ENCODE measurements at places on chromosomes 4 and X.

DNA sequence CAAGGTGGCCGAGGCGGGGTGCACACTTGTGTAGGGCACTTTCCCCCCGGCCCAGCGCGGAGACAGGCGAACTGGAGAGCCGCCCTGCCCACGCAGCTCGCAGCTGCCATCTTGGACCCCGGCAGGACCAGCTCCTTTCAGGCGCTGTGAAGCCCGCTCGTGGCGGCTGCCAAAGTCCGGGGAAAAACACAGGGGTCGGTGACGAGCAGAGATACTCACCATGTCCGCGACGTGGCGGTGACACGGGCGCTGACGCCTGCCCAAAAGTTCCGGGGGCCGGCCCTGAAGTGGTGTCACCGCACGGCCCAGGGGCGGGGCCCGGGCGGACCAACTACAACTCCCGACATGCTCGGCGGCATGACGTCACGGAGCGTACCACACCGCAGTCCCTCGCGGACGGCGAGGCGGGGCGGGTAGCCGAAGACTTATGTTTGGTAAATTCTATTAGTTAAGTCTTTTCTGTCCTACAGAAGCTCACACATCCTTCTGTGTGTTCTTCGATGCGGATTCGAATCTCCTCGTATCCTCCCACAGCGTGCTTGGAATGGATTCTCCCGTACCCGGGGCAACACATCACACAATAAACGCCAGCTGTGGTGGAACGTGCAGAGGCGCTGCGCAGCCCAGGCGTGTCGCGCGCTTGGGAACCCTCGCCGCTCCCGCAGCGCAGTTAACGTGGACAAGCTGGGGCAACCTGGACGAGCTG, at the start of gene UFSP2:
Gene UFSP2 (minus strand): TSS at position 318 of the 706 bp plus-strand sequence. CDS start 96 bp downstream, at position 222.
- H3K27ac ChIP-seq = peak within 1 kb of the TSS; percentile 100
- DNase-seq = peak; percentile 73
- H3K27me3 ChIP-seq = peaks cover 6% of the 10 kb centered on the region
- peaks cover 4% of the 10 kb centered on the region for H3K36me3 ChIP-seq
- H3K4me3 ChIP-seq = peak within 1 kb of the TSS; percentile 88
- peaks cover 10% of the 10 kb centered on the region for H3K4me1 ChIP-seq

DNA sequence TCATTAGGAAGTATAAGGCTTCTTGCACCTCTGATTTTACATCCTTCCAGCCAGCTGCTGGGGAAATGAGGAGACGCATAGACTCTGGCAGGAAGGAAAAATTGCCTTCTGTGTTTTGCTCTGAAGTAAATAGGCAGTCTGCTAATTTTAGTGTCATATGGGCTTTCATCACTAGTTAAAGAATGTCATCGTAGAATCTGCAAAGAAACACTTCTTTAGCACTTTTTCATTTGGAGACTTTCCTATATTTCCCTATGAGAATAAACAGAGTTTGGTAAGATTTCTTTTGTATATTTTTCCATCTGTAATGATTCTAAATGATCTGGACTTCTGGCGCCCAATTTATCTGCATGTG, 3.3 kb downstream of the ADGRL3 start:
- no peak overlapping the region for H3K27ac ChIP-seq
- H3K4me1 ChIP-seq = peaks cover 24% of the 10 kb centered on the region
- no peak for DNase-seq
- H3K36me3 ChIP-seq = no peaks in the 10 kb centered on the region

DNA sequence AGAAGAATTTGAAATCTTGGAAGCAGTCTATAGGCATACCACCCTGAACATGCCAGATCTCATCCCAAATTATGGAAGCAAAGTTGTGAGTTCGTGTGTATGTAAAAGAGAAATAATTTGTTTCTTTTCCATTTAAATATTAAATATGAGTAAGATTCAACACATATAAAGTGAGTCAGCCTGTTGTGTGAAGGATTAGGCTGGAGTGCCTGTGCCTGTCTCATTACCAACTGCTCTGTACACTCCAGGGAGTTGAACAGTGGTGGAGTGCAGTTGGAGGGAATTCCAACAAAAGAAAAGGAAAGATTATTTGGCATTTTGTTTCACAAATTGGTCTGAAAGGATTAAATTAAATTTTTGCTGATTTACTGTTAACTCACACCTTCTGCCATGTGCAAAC, 435.6 kb downstream of the FAT4 start:
- no peaks in the 10 kb centered on the region for H3K36me3 ChIP-seq
- no peaks in the 10 kb centered on the region for H3K27me3 ChIP-seq
- no peak overlapping the region for H3K27ac ChIP-seq
- H3K4me1 ChIP-seq = peaks cover 2% of the 10 kb centered on the region
- DNase-seq = no peak

DNA sequence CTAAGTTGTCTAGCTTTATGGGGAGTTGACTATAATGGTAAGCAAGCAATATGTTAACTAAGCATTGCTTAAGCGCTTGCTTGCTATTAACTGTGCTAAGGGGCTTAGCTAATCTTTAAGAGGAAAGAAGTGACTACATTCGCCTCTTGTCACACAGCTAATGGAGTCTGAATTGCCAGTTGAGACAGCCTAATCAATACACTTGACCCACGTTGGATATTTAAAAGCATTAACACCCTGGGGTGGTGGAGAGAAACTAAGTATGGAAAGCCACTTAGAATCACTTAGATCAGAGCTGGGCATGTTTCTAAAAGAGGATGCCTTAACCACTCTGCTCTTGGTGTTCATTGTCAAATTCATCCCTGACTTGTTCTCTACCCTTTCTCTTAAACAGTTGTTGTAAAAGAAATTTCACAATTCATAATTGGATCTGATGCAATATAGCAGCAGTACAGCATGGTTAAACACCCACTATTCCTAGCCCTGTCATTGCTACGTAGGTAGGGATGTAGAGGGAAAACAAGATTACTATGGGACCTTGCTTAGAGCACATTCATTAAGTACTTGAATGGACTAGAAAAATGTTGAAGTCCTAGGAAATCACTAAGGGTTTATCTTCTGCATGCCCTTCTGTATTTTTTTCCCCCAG, 3.5 kb downstream of the ZAR1 start:
- peaks cover 10% of the 10 kb centered on the region for H3K4me1 ChIP-seq

GRCh38 chr4:6470502-6471306, 1.7 kb downstream of the PPP2R2C start:
- DNase-seq = peak; percentile 23
- no peaks in the 10 kb centered on the region for H3K36me3 ChIP-seq
- H3K4me3 ChIP-seq = peak overlapping the region; percentile 61
- H3K27me3 ChIP-seq = peaks cover 77% of the 10 kb centered on the region
- H3K4me1 ChIP-seq = peaks cover 3% of the 10 kb centered on the region

DNA sequence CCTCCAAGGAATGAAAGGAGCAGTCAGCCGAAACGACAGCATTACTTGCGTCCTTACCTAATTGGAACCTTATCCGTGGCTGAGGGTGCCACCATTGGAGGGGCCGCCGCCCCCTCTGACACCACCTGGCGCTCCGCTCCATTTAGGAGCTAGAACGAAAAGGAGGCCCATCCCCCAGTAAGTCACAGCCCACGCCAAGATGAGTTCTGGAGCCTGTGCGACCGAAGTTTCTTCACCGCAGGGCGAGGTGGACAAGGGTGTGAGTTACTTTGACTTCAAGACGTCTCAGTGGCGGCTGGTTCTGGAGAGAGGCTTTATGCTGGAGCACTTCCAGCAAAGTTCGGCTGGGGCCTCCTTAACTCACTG, 729 bp upstream of the IRF2 start:
- H3K4me1 ChIP-seq = peaks cover 29% of the 10 kb centered on the region
- no peaks in the 10 kb centered on the region for H3K36me3 ChIP-seq
- DNase-seq = no peak

DNA sequence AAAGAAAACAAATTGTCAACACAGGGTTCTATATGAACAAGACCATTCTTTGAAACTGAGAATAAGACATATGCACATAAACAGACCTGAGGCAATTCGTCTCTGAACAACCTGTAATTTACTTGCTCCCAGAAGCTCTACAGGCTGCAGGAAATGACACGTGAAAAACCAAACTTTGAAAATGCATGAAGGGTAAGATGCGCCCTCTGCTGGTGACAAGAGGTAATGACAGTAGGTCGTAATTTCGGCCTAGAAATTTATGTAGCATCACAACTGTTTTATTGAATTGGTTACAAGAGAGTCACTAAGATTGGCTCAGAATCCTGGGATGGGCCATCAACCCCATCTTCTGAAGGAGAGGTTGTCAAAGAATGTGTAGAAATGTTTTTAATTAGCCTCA, 276.5 kb downstream of the PPP4R3C start:
- no peak overlapping the region for H3K4me3 ChIP-seq
- H3K36me3 ChIP-seq = no peaks in the 10 kb centered on the region
- H3K27ac ChIP-seq = no peak overlapping the region
- H3K4me1 ChIP-seq = no peaks in the 10 kb centered on the region

GRCh38 chr4:114694770-114695169, 96.2 kb downstream of the UGT8 start:
- no peak overlapping the region for H3K4me3 ChIP-seq
- no peak overlapping the region for H3K27ac ChIP-seq
- no peak for DNase-seq
- no peaks in the 10 kb centered on the region for H3K36me3 ChIP-seq

DNA sequence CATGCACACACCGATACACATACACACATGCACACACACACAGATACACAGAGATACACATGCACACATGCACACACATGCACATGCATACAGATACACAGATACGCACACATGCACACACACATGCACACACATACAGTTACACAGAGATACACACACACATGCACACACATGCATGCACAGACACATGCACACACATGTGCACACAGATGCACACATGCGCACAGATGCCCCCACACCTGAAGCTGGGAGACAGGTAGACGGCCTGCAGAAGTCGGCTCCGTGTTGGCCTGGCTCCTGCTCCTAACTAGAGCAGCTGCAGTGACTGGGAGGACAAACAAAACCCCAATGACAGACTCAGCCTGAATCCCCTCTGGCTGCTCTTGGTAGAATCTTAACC, 46.8 kb downstream of the PSAPL1 start:
- H3K4me1 ChIP-seq = peaks cover 5% of the 10 kb centered on the region
- no peaks in the 10 kb centered on the region for H3K36me3 ChIP-seq
- DNase-seq = no peak
- no peak overlapping the region for H3K4me3 ChIP-seq
- H3K27ac ChIP-seq = no peak overlapping the region
